ENCODE measurements at places on chromosomes 12 and 14. TPM values are rescaled to one million over a fixed set of nuclear protein-coding genes. Genes with fewer than 3 reads are reported as not detected.

PLEKHG7 gene
- not detected for total RNA-seq

CRIP1 gene
- total RNA-seq: 24.9 TPM

MDM1 gene
- total RNA-seq: 11.1 TPM

LMBR1L gene
- 27.5 TPM for total RNA-seq

OTX2 gene
- not detected for total RNA-seq

TMEM263 gene
- 13.5 TPM for total RNA-seq

RND1 gene
- total RNA-seq: 2.0 TPM

KRT86 gene
- not detected for total RNA-seq

CLEC14A gene
- not detected for total RNA-seq

RPL10L gene
- total RNA-seq: not detected

KCNJ8 gene
- not detected for total RNA-seq

GPR84 gene
- total RNA-seq: 0.49 TPM

Measured in activated T-cell treated with anti-CD3 and anti-CD28 coated beads, Interleukin-2, amount 50 U/mL, for 4 hours (primary cell).